CD8-positive, alpha-beta memory T cell (primary cell): ENCODE measurements at places on chromosomes 2 and 18. TPM values are rescaled to one million over a fixed set of nuclear protein-coding genes. Genes with fewer than 3 reads are reported as not detected.

MC5R gene
- total RNA-seq, result not detected

TSHZ1 gene
- total RNA-seq, result 18.6 TPM

CCDC68 gene
- not detected for total RNA-seq

DNA sequence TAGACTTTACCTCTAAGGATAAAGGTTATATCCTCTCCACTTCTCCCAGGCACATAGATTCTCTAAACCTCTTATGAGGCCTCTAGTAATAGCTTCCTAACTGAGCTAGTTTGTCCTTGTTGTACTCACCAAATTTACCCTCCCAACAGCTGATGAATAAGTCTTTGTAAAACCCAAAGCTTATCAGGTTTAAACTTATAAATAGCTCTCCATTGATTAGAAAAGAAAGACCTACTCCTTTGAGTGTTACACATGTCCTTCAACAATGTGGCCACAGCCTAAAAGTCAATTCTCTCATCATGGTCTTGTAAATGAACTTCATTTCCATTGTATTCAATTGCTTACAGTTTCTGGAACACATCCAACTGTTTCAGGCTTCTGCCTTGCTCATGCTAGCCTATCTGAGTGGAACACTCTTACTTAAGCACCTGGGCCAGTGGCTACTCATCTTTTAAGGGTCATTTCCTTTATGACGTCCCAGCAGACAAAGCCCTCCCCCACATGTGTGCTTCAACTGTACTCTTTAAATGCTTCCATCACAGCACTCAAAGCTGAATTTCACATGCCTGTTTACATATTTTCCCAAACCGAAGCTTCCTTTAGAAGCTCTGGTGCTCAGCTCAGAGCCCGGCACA, 131.6 kb downstream of the CDH2 start:
- no peaks in the 10 kb centered on the region for H3K4me1 ChIP-seq
- no peak for DNase-seq
- H3K27ac ChIP-seq, result no peak overlapping the region
- H3K4me3 ChIP-seq, result no peak overlapping the region

- H3K4me1 ChIP-seq, result no peaks in the 10 kb centered on the region
- no peak for DNase-seq
- no peak overlapping the region for H3K27ac ChIP-seq
- no peak overlapping the region for H3K4me3 ChIP-seq
- no peaks in the 10 kb centered on the region for H3K36me3 ChIP-seq
These were observed 8.5 kb upstream of the ATP8B1 start for GRCh38 chr18:57811477-57812125.
